Fibroblast of lung (primary cell): ENCODE measurements at places on chromosomes 2 and 18. TPM values are rescaled to one million over a fixed set of nuclear protein-coding genes. Genes with fewer than 3 reads are reported as not detected.

Gene OBSL1
- polyA plus RNA-seq: 15.2 and 24.7 TPM in 2 replicates

DNA sequence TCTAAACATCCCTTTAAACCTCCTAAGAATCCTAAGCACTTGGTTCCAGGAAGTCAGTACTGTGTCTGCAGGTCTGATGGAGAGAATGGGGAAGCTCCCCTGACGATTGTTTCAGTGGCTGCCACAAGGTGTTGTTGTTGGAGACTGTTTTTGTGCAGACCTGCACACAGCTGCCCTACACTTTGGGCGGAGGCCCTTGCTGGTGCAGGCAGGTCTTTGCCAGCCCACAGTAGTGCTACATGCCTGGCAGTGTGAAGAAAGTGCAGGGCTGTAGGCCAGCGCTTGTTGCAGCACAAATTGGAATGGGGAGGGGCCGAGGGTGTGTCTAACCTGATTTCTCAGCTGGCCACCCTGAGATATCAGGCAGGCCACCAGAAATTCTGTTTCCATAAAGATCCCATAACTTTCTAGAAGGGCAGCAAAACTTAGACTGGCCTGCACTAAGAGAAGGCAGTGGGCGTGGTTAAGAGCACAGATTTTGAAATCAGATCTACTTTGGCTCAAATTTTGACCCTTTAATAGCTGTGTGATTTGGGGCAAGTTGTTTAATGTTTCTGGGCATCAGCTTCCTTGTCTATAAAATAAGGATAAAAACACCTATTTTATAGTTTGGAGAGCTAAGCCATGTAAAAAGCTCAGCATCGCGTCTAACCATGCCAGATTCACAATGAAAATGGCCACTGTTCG, 83.7 kb upstream of the SLC1A4 start:
- no peaks in the 10 kb centered on the region for H3K36me3 ChIP-seq
- no peak overlapping the region for H3K27ac ChIP-seq
- no peaks in the 10 kb centered on the region for H3K4me1 ChIP-seq
- peaks cover 11% of the 10 kb centered on the region for H3K27me3 ChIP-seq
- H3K4me3 ChIP-seq: no peak overlapping the region
- no peak for DNase-seq

Gene EFR3B
- 0.03 and 0.24 TPM in 2 replicates for polyA plus RNA-seq

DNA sequence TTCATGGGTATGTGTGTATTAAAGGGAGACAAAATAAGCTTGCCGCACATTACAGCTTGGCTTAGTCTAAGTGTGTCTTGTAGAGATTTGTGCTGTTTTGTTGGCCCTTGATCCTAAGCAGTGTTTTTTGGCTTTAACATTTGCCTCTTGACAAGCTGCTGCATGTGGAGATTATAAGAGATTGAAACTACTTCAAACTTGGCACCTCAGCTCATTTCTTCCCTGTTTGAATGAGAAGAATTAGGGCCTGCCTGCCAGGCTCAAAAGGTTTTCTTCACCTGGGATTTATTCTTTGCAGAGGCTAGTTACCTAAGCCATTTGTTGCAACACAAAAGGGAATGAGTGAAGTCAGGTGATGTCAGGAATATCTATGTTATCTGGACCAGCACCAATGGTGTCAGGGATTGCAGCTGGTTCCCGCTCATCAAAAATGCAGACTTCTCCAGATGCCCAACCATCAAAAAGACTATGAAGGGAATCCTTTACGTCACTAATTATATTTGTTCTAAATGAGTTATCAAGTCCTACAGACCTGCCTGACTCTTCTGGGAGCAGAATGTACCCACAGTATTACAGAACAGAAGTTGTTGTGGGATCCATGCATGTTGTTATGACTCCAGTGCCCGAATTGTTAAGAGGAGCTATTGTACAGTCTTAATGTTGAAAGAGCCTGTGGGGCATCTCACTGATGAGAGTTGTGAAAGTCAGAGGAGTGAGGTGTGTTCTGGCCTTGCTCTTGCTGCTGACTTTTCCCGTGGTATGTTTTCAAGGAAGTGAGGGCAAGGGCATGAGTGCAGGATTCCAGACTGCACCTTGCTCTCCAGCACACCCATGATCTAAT, 31.0 kb downstream of the ABCA12 start:
- H3K4me3 ChIP-seq: no peak overlapping the region
- H3K36me3 ChIP-seq: no peaks in the 10 kb centered on the region
- no peak overlapping the region for H3K27ac ChIP-seq
- no peaks in the 10 kb centered on the region for H3K27me3 ChIP-seq
- DNase-seq: no peak

Gene CYP27C1
- polyA plus RNA-seq: 0.07 TPM in 1 of 2 replicates, not detected in the other

- no peak overlapping the region for H3K27ac ChIP-seq
- H3K4me1 ChIP-seq: no peaks in the 10 kb centered on the region
- DNase-seq: no peak
- no peak overlapping the region for H3K4me3 ChIP-seq
These were observed 1.9 kb upstream of the KIAA2012 start for GRCh38 chr2:202071107-202071506.

GRCh38 chr2:38806733-38807059, 28.7 kb downstream of the GEMIN6 start:
- H3K4me1 ChIP-seq: no peaks in the 10 kb centered on the region
- peaks cover 2% of the 10 kb centered on the region for H3K36me3 ChIP-seq
- DNase-seq: no peak
- H3K27ac ChIP-seq: no peak overlapping the region
- no peak overlapping the region for H3K4me3 ChIP-seq

Gene TNP1
- polyA plus RNA-seq: not detected in 2 replicates

GRCh38 chr2:239017491-239018098, 169.7 kb downstream of the TWIST2 start:
- no peak overlapping the region for H3K27ac ChIP-seq
- no peak for DNase-seq
- no peaks in the 10 kb centered on the region for H3K36me3 ChIP-seq
- peaks cover 19% of the 10 kb centered on the region for H3K27me3 ChIP-seq
- H3K4me1 ChIP-seq: no peaks in the 10 kb centered on the region

DNA sequence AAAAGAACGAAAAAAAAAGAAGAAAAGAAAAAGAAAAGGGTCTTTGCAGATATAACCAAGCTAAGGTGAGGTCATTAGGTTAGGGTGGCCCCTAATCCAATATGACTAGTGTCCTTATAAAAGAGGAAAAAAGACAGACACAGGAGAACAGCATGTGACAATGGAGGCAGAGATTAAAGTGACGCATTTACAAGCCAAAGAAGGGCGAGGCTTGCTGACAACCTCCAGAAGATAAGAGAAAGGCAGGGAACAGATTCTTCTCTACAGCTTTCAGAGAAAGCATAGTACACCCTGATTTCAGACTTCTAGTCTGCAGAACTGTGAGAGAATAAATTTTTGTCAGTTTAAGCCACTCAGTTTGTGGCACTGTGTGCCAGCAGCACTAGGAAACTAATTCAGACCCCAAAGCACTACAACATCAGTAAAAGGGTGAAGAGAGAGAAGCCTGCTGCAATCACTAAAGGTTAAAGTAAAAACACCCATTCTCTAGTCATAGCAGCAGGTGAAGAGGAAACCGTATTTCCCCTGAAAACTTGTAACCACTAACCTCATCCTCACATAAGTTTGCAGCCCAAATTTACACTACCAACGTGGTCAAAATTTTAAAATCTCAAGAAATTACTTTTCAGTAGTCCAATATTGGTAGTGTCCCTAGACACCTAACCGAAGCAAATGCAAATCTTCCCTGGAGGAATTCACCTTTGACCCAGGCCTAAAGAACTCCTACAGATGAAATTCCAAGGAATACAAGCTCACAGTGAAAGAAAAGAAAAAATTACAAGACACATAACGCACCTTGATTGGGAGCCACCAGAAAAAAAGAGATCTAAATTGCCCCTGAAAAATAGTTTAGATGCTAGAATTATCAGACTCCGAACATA, 17.5 kb downstream of the REEP1 start:
- no peaks in the 10 kb centered on the region for H3K27me3 ChIP-seq
- no peak overlapping the region for H3K27ac ChIP-seq

GRCh38 chr2:220670511-220670910, 901.6 kb downstream of the EPHA4 start:
- H3K4me1 ChIP-seq: no peaks in the 10 kb centered on the region
- H3K36me3 ChIP-seq: no peaks in the 10 kb centered on the region
- no peak for DNase-seq
- no peaks in the 10 kb centered on the region for H3K27me3 ChIP-seq

Gene CD8B2
- polyA plus RNA-seq: not detected in 2 replicates

Gene ZNF638
- 54.3 and 63.8 TPM in 2 replicates for polyA plus RNA-seq

DNA sequence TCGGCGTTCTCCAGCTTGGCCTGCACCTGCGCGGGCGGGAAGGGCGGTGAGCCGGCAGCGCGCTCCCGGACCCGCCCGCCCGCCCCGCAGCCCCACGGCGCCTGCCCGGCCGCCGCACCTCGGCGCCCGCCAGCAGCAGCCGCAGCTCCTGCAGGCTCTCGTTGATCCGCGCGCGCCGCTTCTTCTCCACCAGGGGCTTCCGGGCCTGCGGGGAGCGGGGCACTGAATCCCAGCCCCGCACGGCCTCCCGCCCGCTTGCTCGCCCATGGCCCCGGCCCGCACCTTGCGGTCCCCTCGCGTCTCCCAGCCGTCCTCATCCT, 335 bp downstream of the HES6 start:
- H3K27ac ChIP-seq: no peak overlapping the region
- H3K27me3 ChIP-seq: peaks cover 28% of the 10 kb centered on the region
- no peak for DNase-seq
- peaks cover 2% of the 10 kb centered on the region for H3K4me1 ChIP-seq

DNA sequence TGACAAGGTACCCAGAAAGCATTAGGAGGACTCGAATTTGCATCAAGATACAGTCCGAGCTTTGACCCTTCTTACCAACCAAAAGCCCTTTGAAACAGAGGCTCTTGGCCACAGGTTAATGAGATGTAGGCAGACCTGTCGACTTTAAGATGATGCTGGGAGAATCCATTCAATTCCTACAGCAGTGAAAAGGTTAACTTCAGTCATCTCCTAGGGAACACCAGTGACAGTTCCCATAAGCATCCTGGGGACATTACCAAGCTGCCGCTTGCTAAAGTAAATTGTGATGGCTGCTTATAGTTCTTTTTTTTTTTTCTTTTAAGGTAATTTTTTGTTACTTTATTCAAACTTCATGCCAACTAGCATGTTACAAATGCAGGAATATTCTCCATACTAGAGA, 379.3 kb downstream of the SOX11 start:
- H3K27ac ChIP-seq: no peak overlapping the region
- no peak overlapping the region for H3K4me3 ChIP-seq
- no peaks in the 10 kb centered on the region for H3K27me3 ChIP-seq
- H3K4me1 ChIP-seq: no peaks in the 10 kb centered on the region
- DNase-seq: no peak

Gene DQX1
- polyA plus RNA-seq: not detected in 2 replicates

DNA sequence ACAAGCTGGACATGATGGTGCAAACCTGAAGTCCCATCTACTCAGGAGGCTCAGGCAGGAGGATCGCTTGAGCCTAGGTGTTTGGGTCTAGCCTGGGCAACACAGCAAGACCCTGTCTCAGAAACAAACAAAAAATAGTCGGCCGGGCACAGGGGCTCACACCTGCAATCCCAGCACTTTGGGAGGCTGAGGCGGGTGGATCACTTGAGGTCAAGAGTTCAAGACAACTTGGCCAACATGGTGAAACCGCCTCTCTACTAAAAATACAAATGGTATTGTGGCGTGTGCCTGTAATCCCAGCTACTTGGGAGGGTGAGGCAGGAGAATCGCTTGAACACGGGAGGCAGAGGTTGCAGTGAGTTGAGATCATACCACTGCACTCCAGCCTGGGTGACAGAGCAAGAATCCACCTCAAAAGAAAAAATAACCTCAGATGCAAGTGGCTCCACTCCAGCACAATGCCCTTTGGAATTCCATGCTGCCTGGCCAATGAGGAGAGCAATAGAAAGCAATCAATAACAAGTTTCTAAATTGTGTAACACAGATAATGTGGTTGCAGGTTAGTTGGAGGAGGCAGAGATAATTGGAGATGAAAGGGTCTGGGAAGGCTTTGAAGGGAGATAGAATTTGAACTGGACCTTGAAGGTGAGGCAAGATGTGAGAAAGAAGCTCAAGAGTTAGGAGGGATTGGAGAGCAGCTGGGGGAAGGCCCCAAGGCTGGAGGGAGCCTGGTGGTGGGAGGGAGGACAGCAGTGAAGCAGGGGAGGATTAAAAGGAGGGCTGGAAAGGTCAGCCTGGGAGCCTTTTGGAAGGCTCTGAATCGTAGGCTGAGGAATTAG, 6.0 kb downstream of the TTC31 start:
- peaks cover 20% of the 10 kb centered on the region for H3K36me3 ChIP-seq
- H3K4me3 ChIP-seq: no peak overlapping the region
- no peak overlapping the region for H3K27ac ChIP-seq
- H3K4me1 ChIP-seq: peaks cover 3% of the 10 kb centered on the region
- no peaks in the 10 kb centered on the region for H3K27me3 ChIP-seq

- no peaks in the 10 kb centered on the region for H3K4me1 ChIP-seq
- no peak overlapping the region for H3K27ac ChIP-seq
- no peak for DNase-seq
- H3K36me3 ChIP-seq: no peaks in the 10 kb centered on the region
- H3K4me3 ChIP-seq: no peak overlapping the region
- H3K27me3 ChIP-seq: no peaks in the 10 kb centered on the region
These were observed 98.5 kb downstream of the GLI2 start for GRCh38 chr2:120834206-120834605.

Gene GALNT3
- polyA plus RNA-seq: 0.32 and 0.95 TPM in 2 replicates

Gene APCDD1
- polyA plus RNA-seq: 15.3 and 16.8 TPM in 2 replicates

- H3K4me3 ChIP-seq: no peak overlapping the region
- no peaks in the 10 kb centered on the region for H3K36me3 ChIP-seq
- no peak for DNase-seq
- no peaks in the 10 kb centered on the region for H3K4me1 ChIP-seq
These were observed 1615.2 kb upstream of the ACVR2A start for GRCh38 chr2:146229508-146230155.

GRCh38 chr2:136164280-136164776, 46.4 kb upstream of the CXCR4 start:
- H3K27ac ChIP-seq: no peak overlapping the region
- no peaks in the 10 kb centered on the region for H3K4me1 ChIP-seq
- no peaks in the 10 kb centered on the region for H3K27me3 ChIP-seq
- DNase-seq: no peak

DNA sequence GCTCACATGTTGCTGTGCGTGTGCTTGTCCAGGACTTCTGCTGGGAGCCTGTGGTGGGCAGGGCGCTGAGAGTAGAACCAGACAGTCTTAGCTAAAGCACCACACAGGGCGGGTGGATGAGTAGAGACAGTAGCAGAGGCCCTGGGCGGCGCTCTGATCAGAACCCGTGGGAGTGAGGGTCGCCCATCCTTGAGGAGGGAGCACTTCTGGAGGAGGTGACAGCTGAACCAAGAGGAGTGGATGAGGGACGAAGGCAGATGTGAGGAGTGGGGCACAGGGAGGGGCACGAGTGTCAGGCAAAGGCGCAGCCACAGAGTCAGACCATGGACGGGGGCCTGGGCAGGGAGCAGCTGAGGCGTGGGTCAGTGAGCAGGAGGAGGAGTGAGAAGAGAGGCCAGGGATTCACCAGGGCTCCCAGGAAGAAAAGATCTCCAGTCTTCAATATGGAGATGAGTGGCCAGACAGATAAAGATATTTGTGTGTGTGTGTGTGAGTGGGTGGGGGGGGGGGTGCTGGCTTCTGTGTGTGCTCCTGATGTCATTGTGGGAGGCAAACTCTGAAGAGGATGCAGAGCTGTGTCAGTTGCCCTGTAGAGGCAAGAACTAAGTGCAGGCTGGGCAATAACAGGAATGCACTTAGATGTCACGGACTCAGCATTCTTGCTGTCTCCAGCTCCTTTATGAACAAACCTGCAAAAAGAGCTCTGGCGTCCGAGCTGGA, 79.6 kb downstream of the TPO start:
- no peak overlapping the region for H3K4me3 ChIP-seq
- no peaks in the 10 kb centered on the region for H3K4me1 ChIP-seq
- DNase-seq: no peak
- no peak overlapping the region for H3K27ac ChIP-seq
